ENCODE measurements at places on chromosomes 6 and 20.

GRCh38 chr20:34181484-34181883 is 59.7 kb upstream of the ASIP start:
- no peak for DNase-seq

DNA sequence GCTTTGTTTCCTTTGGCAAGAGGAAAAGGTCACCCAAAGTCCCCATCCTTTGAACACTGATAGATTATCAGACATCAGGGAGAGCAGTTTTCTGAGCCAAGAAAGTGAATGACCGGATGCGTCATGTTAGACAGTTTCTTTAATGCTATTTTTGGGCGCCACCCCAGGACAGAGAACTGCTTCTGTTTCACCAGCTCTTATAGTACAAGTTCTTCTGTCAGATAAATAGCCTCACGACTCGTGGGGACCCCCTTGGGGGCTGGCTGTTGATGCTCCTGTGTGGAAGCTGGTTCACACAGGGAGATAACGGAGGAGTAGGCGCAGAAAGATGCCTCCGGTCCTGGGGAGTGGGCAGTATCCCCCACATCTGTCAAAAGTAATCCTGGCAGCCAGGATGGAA is 54.6 kb downstream of the NPEPL1 start:
- DNase-seq, result no peak

DNA sequence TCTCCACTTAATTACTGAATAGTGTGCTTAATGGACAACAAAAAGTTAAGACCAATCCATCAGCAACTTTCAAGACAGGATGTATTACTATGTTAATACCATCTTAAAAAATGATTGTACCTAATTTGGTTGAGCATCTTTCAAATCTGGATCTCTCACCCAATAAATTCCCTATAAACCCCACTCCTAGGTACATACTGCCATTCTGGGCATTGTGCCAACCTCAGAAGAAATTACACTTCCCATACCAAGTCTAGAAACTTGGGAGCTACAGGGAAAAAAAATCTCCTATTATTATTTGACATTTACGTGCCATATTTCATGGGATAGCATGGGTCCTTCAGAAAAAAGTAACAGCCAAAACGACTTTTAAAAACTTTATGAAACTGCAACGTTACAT is 5.1 kb downstream of the SYNCRIP start:
- DNase-seq, result no peak

DNA sequence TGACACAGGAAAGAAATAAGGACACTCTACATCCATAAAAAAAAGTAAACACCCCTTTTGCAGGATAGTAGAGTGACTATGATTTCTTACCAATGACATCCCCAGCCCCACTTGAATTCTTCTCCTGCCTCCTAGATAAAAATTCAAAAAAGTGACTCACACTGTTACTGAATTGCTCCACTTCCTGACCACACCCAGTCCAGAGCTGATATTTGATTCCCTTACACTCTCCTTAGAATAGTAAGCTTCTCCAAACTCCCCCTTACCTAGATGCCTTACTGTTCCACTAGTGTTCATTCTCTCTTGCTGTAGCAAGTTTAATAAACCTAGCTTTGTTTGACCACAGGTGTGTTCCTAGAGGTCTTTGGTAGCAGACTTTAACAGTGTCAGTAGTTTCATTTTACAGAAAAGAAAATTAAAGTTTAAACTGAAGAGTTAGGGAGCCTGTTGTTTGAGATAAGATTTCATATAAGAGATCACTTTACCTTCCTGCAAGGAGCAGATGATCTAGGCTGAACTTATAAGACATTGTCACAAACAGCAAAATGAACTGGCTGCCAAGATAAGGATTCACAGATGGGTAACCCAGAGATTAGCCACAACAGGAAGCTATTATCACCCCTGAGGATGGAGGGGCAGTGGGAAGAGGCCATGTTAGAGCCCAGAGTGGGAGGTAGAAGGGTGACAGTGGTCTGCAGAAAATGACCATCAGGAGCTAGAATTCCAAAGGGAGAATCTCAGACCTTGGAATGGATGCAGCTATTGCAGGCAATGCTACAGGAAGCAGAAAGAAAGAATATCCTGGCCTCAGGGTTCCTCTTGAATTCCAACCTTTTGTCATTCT is 28.4 kb upstream of the BTN3A2 start:
- no peak for DNase-seq

Measured in NCI-H187 treated with DMSO at 0.1 percent for 48 hours (cell line).